ENCODE measurements at places on chromosomes 5 and 9. TPM values are rescaled to one million over a fixed set of nuclear protein-coding genes. Genes with fewer than 3 reads are reported as not detected.

DNA sequence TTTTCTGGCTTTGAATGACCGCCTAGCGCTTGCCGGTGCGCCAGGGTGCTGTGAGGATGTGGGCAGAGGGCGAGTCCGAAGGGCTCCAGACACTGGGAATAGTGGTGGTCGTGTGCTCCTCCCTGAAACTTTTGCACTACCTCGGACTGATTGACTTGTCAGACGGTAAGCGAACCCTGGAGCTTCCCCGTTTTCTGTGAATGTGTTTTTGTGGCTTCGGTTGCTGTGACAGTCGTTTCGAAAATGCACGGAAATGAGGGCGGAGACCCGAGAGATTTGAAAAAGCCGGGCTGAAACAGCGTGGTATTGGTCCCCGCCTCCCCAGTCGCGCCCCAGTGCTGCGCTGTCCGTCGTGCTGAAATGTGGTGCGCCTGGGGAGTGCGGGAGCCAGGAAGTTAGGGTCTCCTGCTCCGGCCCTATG lies 102.5 kb upstream of the GABRP start:
- peak; percentile 5 for DNase-seq

GRCh38 chr5:138645778-138646575 lies 70.8 kb upstream of the HSPA9 start:
- no peak for DNase-seq

The NEUROG1 gene
- not detected for total RNA-seq

DNA sequence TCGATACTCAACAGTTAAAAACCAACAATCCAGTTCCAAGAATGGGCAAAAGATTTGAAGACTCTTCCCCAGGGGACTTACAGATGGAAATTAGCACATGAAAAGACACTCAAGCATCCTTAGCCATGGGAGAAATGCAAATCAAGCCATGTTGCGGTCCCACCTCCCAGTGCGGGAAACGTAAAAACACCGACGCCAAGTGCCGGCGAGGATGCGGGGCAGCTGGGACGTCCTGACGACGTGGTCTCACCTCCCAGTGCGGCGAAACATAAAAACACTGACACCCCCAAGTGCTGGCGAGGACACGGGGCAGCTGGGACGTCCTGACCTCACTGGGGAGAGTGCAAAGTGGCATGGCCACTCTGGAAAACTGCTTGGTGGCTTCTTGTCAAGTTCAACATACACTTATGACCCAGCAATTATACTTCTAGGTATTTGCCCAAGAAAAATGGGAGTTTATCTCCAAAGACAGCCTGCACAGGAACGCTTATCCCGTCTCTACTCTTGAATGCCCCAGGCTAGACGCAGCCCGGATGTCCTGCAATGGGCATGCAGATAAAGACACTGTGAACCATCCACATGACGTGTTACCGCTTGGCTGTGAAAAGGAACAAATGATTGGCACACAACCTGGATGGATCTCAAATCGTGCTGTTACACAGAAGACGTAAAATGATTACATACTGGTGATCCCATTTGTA lies 60.1 kb upstream of the UBAC1 start:
- DNase-seq, result no peak
